Mucosa of gallbladder (tissue), 1 donor: ENCODE measurements at places on chromosomes 4 and X. TPM values are rescaled to one million over a fixed set of nuclear protein-coding genes. Genes with fewer than 3 reads are reported as not detected.

The ZNF630 gene
- total RNA-seq, result 6.0 TPM

The HTN3 gene
- not detected for total RNA-seq

The ZMAT1 gene
- 7.8 TPM for total RNA-seq

The PGAM4 gene
- total RNA-seq, result not detected

GRCh38 chr4:61128682-61129081, 71.4 kb upstream of the ADGRL3 start:
- no peak for DNase-seq
